Activated CD4-positive, CD25-positive, alpha-beta regulatory T cell treated with anti-CD3 and anti-CD28 coated beads, Interleukin-2, amount 50 U/mL, for 72 hours (primary cell): ENCODE measurements at places on chromosomes 12 and 14.

- DNase-seq, result no peak
These were observed 1.2 kb upstream of the OAS1 start for GRCh38 chr12:112905451-112906089.

DNA sequence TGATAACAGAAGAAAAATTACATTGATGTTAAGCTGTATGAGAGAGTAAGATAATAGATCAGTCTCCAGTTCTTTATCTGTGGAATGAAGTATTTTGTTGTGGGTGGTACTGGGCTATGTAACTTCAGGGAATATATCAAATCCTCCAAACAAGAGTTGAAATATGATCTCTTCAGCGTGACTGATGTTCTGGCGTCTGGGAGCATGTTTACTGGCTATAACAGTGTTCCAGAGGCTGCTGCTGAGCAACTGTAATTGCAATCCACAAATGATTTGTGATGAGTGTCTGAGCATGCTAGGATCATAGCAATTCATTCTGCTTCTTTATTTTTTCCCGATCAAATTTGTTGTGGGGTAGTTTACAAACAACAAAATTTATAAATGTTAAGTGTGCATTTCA is 18.6 kb upstream of the CCDC198 start:
- no peak for DNase-seq

DNA sequence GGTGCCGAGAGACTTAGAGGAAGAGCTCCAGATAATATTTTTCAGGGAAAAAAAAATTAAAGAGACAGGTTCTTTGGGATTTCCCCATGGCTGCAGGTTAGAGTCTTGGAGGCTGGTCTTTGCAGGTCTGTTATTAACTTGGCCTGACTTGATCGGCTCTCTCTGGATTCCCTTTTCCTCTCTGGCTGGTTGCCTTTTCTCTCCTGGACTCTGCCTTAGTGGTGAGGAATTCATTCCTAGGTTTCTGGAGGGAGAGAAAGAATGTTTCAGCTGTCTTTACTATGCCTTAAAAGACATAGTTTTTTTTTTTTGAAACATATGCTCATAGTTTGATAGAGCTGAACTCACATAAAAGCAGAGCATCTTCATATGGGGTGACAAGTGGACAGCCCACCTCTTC is 336.3 kb downstream of the BMP4 start:
- no peak for DNase-seq

DNA sequence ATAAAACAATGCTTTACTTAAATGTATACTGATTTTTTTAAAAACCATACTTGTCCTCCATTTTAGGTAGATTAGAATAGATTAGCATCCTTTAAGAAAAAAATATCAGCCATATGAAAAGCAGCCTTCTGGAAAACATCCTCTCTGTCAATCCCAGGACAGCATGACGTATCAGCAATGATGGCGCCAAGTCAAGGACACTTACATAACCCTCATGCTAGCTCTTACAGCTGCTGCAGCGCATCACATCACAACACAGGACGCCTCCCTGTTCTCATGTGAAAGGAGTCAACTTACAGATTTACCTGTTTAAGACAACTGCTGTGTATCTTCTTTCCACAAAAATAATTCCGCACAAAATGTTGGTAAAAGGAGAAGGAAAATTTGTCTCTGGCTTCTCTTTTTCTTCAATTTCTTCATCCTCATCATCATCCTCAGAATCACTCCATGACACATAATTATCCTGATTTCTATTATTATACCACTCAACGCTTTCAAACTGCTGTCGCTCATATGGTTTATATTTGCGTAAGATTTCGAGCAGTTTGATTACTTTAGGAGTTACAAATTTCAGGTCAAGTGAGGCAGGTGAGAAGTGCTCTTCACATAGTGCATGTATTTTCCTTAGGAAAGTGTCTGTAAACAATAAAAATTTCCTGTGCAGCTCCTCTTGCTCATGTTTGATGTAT is 33.3 kb downstream of the DICER1 start:
- DNase-seq, result no peak

GRCh38 chr12:51070004-51070403 is 13.4 kb downstream of the CSRNP2 start:
- DNase-seq, result no peak

GRCh38 chr14:92692822-92693226 is 55.6 kb downstream of the LGMN start:
- no peak for DNase-seq

DNA sequence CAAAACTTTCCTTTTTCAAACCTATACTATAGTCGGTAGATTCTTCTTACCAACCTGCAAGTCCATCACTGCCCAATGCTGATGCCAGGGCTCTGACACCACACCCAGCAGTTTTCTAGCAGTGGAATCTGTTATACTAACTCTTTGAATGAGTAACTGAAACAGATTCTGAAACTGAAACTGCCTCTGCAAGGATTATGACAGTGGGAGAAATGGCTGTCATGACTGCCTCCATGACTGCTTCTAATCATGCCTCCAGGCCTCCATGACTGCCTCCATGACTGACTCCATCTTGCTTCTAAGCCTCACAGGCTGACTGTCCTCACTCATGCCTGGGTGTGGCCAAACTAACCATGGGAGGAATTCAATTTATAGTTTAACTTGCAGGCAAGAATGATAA is 29.4 kb upstream of the OXA1L start:
- no peak for DNase-seq

DNA sequence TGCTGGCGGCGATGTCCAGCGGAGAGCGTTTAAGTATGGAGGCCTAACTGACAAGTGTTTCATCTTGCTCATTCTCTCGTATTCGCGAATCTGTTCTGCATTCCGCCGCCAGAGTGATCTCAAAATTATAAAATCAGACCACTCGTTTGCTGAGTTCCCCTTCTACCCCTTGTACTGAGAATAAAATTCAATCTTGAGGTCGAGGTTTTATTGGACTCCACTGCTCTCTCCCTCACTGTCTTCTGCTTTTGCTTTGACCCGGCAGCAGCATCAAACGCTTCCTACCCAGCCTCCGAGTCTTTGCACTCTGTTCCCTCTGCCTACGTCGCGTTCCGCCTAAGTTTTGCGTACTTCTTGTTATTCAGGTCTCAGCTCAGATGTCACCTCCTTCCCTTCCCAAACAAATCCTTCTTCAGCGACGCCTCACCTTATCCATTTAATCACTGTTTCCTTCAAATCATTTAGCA is 462 bp downstream of the KNTC1 start:
- no peak for DNase-seq

DNA sequence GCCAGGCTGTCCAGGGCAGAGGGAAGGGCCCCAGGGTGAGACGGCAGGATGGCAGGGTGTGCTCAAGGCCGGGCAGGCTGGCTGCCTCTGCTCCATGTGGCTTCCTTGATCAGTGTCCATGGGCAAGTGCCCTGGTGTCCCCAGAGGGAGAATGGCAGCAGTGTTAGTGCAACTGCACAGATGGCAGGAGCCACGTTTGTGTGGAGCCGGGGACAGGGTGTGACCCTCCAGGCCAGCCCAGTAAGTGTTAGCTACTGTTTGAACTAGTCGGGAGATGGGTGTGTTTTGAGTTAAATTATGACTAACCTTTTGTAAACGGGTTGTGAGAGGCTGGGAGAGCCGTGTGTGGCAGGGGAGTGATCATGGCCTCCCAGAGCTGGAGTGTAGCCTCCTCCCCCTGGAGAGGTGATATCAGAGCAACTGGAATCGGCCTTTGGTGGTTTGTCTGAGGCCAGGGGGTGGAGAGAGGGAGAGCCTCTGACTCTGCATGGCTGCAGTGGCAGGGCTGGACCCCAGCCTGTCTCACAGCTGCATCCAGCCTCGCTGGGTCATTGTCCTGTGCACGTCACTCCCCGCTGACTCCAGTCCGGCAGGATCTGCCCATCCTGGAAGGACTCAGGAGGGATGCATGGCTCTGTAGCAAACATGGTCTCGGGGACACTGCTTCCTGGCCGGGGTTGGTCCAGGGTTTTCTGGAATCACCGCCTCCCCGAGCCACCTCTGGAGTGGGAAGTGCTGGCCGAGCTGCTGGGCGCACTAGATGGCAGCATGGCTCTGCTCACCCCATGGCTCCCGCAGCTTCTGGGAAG is 27.8 kb downstream of the AACS start:
- no peak for DNase-seq

- DNase-seq, result no peak
These were observed 56.4 kb downstream of the IFT81 start for GRCh38 chr12:110180591-110181005.

- DNase-seq, result no peak
These were observed 13.0 kb downstream of the TBX5 start for GRCh38 chr12:114392909-114393308.

GRCh38 chr14:68784226-68784910 is 8.5 kb downstream of the ZFP36L1 start:
- DNase-seq, result no peak
